GM13976 (cell line): ENCODE measurements at places on chromosomes 2 and 18.

GRCh38 chr2:241463276-241464135 lies 44.9 kb downstream of the STK25 start:
- DNase-seq: no peak

DNA sequence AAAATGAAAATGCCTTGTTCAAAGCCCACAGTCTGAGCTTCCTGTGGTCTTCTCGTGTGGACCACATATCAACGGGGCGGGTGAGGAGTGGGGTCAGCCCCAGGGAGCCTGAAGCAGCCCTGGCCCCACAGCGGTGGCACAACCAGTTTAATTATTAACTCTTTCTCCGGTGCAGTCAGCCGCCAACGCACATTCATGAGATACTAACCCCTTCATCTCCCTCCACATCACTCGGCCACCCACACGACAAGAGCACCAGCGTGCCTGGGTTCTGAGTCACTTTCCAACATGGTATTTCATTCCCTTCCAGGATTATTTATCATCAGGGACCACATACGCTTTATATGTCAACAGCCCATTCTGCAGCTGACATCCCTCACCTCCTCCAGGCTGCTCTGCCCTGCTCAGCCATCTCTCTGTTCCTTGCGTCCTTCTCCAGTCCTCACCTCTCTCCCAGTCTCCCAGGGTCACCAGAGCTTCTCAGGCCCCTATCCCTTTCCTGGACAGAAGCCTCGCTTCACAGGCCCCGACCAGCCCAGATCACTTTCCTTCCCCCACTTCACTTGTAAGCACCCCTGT lies 48.0 kb upstream of the ID2 start:
- no peak for DNase-seq

- no peak for DNase-seq
These were observed 263.3 kb downstream of the TFCP2L1 start for GRCh38 chr2:121021685-121022084.

- DNase-seq: no peak
These were observed 163.1 kb downstream of the CDH20 start for GRCh38 chr18:61496374-61496773.

- DNase-seq: no peak
These were observed 298.5 kb downstream of the PAX3 start for GRCh38 chr2:222000326-222000725.

DNA sequence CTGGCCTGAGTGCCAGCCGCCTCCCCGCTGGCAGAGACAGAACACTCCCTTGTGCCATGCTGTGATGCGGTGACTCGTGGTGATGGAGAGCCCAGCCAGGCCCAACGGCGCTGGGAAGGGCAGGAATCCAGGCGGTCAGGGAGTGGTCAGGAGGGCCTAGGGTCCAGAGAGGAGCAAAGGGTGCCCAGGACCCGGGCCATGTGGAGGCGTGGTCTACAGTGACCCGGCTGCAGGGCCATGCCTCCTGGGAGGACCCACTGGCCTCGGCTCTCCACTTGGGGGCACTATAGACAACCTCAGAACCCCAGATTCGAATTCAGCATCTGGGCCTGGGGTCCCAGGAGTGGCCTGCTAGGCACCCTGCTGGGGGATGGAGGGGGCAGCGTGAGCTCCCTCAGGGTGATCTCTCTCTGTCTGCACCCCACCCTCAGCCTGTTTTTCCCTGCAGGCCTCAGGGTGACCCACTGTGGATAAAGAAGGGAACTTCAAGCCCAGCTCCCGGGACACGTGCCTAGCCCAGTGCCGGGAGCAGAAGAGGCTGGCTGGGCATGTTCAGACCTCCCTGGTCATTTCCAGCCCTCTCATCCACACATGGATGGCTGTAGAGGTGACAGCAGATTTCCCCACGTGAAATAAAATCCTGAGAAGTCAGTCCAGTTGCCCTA lies 13.0 kb downstream of the AMER3 start:
- no peak for DNase-seq

GRCh38 chr2:46951290-46952064 lies 35.9 kb upstream of the MCFD2 start:
- no peak for DNase-seq

GRCh38 chr2:114729026-114729425 lies 286.6 kb downstream of the DPP10 start:
- DNase-seq: no peak

DNA sequence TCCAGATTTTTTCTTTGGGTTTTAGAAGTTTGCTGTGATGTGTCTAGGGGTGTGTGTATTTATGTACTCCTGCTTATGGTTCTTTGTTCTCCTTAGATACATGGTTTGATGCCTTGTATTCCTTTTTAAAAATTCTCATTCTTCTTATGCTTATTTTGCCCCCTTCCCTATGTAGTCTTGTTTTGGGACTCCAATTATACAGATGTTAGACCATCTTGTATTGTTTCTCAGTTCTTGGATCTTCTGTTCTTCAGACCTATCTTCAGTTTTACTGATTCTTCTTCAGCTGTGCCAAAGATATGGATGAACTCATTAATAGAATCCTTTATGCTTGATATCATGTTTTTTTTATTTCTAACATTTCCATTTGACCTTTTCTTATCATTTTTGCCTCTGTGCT lies 14.2 kb upstream of the MSL3B start:
- no peak for DNase-seq

GRCh38 chr2:107822302-107822701 lies 4.4 kb upstream of the RGPD4 start:
- DNase-seq: no peak
